ENCODE measurements at places on chromosomes 13 and 19. TPM values are rescaled to one million over a fixed set of nuclear protein-coding genes. Genes with fewer than 3 reads are reported as not detected.

The TPTE2 gene
- total RNA-seq = not detected

- DNase-seq = no peak
These were observed 3.8 kb upstream of the ALOX5AP start for GRCh38 chr13:30731361-30732045.

The SERPINE3 gene
- not detected for total RNA-seq

GRCh38 chr13:46743191-46743590 is 53.8 kb downstream of the ESD start:
- no peak for DNase-seq

The ALKBH7 gene
- 71.7 TPM for total RNA-seq

The TTC9B gene
- total RNA-seq = not detected

DNA sequence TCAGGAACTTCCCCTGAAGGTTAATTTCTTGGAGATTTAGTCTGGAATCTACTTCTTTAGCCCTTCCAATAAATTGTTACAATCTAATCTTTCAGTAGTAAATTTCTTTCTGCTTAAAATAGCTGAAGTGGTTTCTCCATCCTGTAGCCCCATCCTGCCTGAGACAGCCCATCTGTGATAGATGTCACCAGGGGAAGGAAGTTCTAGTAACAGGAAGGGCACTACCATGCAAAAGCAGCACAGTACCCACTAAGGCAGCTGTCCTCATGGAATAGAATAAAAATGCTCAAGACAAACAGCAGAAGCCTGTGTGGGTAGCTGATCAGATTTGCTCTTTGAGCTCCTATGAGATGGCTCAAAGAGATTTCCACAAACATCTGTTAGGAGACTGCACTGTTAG is 1036.5 kb downstream of the SLITRK5 start:
- no peak for DNase-seq

The CYP4F11 gene
- 0.39 TPM for total RNA-seq

DNA sequence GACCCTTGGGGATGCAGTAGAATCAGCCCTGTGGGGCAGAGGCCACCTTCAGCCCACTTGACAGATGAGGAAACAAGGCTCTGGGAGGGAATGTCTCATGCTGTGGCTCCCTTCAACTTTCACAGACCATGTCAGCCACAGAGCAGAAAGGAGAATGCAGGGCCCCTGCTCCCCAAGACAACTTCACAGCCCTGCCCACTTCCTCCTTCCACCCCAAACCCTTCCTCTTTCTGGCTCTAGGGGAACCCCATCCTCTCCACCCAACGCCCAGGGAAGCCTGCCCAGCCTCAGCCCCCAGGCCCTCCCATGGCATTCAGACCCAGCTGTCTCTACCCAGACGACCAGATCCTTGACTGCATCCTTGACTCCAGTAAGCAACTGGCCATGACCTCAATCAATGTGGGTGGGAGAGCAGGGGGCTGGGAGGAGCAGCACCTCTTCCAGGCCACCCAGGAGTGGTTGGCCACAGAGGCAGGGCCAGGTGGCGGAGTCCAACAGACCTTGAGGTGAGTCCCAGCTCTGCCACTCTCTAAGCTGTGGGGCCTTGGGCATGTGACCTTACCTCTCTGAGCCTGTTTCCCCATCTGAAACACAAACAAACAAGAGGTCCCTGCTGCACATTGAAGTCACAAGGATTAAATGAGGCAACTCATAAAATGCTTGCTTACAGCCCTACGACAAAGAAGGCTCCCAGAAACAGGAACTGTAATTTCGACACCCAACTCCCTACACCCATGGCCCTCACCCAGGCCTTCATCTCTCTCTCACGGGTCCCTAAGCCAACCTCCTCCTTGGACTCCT is 15.8 kb downstream of the DEDD2 start:
- DNase-seq = no peak

DNA sequence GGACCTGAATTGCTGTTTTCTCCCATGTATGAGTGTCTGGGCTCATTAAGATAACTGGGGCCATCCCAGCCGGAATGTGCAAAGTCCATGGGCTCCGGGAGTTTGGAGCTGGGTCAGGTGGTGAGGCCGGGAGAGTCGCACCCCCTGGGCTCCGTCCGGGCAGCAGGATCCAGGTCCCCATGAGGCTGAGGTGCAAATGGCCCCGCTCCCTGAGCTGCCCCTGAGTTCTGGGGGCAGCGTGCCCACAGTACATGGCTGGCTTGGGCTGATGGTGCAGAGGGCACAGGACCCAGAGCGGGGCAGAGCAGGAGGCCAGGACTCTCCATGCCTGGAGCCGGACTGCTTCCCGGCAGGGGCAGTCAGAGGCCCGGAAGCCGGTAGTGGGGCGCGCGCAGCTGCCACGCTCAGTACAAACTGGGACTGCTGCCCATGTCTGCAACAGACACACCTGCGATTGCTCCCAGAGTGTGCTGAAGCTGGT is 136.0 kb downstream of the KDM4B start:
- DNase-seq = no peak

The GJB6 gene
- total RNA-seq = not detected

DNA sequence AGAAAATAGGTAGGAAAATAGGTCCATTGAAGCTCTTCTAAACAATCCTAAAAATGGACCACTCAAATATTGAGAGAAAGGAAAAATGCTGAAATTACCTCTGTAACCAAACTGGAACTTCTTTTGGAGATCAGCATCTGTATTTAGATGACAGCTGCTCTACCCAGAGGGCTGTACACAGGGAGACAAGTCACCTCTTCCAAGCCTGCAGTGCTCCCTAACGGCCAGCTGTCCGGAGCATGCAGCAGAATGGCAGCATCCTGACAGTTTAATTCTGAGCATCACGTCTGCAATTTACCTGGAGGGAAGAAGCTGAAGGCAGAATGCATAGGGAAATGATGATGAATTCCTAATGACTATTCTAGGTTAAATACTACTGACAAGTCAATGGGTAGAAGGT is 62.8 kb upstream of the DIAPH3 start:
- no peak for DNase-seq

DNA sequence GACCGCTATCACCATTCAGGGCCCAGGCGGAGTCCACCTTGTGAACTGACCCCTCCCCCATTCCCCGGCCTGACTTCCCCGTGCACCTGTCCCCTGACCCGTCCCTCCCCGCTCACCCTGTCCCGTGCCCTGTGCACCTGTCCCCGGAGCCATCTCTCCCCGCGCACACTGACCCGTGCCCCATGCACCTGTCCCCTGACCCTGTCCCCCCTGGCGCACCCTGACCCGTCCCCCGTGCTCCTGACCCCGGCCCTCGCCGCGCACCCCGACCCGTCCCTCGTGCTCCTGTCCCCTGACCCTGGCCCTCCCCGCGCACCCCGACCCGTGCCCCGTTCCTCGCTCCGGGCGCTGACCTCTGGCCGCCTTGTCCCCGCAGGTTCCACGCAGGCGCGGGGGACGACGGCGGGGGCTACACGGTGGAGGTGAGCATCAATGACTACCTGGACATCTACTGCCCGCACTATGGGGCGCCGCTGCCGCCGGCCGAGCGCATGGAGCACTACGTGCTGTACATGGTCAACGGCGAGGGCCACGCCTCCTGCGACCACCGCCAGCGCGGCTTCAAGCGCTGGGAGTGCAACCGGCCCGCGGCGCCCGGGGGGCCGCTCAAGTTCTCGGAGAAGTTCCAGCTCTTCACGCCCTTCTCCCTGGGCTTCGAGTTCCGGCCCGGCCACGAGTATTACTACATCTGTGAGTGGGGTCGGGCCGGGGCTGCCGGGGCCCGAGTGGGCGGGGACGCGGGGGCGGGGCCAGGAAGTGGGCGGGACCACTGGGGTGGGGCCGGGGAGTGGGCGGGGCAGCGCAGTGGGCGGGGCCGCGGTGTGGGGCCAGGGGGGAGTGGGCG is 9.7 kb downstream of the EFNA2 start:
- no peak for DNase-seq

DNA sequence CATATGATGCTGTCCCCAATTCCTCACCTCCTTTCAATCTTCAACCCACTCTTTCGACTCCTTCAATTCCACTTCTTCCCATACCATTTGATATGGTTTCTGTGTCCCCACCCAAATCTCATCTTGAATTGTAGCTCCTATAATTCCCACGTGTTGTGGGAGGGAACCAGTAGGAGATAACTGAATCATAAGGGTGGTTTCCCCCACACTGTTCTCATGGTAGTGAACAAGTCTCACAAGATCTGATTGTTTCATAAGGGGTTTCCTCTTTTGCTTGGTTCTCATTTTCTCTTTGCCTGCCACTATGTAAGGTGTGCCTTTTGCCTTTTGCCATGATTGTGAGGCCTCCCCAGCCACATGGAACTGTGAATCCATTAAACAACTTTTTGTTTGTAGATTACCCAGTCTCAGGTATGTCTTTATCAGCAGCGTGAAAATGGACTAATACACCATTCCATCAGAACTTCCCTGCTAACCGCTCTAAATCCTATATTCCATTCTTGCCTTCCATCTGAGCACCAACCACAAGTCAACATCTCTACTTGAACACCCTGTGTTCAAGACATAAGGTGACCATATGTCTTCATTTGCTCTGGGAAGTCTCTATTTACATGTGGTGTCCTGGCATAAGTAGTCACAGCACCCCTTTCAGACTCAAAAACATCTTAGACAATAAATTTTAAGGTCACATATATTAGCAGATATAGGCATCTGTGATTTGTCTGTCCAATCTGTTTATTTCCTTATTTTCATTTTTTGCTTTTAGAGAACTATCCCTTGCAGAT is 122.9 kb downstream of the TSHZ3 start:
- DNase-seq = no peak

DNA sequence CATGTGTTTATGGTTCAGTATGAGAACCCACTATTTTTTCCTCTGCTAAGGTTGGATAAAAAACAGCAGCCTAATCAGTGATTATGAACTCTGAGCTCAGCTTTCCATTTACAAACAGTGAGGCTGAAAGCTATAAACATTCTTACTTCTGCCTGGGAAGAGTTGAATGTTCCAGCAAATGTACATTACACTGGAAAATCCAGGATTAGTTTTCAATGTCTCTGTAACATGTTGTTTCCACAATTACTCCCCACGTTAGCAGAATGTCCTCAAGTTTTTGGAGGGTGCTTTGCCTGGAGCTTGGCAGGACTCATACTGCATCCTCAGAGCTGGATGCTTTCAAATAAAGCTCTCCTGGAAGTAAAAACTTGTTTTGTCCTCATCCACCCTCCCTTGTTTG is 150.4 kb downstream of the POSTN start:
- DNase-seq = no peak

The OR7G2 gene
- total RNA-seq = not detected

DNA sequence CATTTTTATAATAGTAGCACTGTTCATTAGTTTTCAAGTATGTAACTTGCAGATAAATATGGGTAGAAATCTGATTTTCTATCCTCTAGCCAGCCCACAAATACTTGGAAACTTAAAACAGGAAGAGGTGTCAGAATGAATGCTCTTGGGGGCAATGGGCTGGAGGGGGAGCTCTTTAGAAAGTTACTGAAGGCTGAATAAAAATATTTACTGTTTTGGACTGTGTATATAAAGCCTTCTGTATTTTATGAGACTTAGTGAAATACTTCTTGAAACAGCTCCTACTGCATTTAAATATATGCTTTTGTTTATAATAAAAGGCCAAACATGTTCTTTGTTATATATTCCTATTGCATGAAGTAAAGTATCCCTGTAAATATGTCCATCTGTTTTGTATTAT is 138.8 kb downstream of the RGCC start:
- no peak for DNase-seq

- no peak for DNase-seq
These were observed 5.8 kb downstream of the CEBPG start for GRCh38 chr19:33379151-33379829.

GRCh38 chr13:87536499-87536898 is 134.7 kb upstream of the SLITRK5 start:
- no peak for DNase-seq

The FSD1 gene
- total RNA-seq = not detected

DNA sequence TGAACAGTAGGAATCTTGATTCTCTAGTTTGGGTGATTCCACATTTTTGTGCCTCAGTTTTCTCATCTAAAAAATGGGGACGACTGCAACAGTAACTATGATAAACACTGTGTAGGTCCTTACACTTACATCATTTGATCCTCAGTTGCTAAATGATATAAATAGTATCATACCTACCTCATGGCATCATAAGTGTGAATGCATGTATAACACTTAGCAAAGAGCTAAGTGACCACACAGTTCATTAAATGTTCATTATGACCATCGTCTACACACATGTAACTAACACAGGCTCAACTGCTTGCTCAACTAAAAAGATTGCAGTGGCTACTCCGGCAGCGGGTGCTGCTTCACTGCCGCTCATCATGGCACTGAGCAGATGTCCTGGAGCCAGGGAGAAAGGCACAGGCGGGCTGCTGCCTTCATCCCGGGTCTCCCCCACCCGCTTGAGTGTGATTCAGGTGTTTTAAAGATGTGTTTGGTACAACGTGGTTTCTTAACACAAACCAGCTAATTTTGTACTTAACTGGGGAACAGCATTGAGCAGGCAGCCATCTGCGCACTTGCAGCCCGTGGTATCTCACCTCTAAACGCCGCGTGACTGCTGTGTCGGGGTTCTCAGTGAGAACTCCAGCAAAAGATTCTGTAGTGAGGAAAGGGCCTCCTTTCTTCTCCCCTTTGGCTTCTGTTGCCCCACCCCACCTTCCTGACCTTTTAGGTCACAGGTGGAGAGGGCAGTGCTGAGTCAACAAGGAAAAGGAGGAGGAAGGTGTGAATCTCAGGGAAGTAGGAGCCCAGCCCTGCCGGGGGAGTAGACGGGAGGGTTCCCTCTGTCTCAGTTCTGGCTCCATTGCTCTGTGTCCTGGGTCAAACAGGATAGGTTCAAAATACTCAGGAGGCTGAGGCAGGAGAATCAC is 11.7 kb upstream of the ACTN4 start:
- DNase-seq = no peak

DNA sequence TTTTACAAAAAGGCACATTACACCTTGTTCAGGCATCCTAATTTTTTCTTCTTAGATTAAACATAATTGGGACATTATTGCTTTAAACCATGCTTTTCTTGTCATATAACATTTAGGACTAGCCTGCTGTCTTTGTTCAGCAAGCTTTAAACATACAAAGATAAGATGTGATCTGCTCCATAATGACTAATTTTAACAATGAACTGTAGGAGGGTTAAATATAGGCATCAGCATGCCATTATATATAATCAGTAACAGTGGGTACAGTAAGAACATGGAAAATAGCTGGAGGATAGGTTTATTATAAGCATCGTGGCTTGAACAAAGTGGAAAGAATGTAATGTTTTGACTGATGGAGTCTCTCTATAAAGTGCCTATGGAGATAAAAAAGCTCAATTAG is 661.7 kb downstream of the SLITRK6 start:
- no peak for DNase-seq

The KIR2DL3 gene
- not detected for total RNA-seq

DNA sequence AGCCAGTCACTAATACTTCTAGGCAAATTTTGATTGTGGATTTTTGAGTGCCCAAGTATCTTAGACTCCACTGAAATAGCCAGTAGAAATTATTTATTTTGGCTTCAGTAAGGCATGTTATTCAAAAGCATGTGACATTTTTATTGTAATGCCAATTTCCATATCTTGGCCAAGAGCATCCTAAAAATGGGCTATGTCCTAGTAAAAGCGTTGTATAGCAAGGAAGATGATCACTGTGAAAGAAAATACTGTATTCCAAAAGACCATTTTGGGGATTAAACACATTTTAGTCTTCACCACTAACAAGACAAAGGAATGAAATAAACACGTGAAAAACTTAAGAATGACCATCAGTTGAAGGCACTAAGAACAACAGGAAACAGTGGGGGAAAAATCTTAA is 149.1 kb downstream of the NUFIP1 start:
- no peak for DNase-seq

GRCh38 chr19:38650172-38650775 is 2.8 kb downstream of the ACTN4 start:
- DNase-seq = no peak

- no peak for DNase-seq
These were observed 9.1 kb downstream of the SLITRK5 start for GRCh38 chr13:87680298-87680697.

The ZNF888 gene
- total RNA-seq = 0.74 TPM

GRCh38 chr13:75312884-75313520 is 169.0 kb downstream of the TBC1D4 start:
- no peak for DNase-seq

Measured in right atrium auricular region (tissue), 2 donors.